Kasumi-1 (cell line): ENCODE measurements at places on chromosomes 4 and X.

GRCh38 chr4:22391551-22391950 lies 124.3 kb downstream of the ADGRA3 start:
- no peak for DNase-seq

DNA sequence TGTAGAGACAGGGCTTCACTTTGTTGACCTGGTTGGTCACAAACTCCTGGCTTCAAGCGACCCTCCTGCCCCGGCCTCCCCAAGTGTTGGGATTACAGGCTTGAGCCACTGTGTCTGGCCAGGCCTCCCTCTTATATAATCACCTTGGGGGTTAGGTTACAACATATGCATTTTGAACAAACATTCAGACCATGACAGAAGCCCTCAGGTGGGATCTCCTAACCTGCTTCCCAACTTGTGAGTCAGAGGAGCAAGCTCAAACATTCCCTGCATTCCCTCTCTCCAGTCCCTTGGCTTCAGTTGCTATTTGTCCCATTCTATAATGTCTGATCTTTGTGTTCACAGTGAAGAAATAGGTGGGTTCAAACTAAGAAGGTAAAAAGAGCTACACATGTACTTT lies 76.5 kb upstream of the NRK start:
- no peak for DNase-seq

DNA sequence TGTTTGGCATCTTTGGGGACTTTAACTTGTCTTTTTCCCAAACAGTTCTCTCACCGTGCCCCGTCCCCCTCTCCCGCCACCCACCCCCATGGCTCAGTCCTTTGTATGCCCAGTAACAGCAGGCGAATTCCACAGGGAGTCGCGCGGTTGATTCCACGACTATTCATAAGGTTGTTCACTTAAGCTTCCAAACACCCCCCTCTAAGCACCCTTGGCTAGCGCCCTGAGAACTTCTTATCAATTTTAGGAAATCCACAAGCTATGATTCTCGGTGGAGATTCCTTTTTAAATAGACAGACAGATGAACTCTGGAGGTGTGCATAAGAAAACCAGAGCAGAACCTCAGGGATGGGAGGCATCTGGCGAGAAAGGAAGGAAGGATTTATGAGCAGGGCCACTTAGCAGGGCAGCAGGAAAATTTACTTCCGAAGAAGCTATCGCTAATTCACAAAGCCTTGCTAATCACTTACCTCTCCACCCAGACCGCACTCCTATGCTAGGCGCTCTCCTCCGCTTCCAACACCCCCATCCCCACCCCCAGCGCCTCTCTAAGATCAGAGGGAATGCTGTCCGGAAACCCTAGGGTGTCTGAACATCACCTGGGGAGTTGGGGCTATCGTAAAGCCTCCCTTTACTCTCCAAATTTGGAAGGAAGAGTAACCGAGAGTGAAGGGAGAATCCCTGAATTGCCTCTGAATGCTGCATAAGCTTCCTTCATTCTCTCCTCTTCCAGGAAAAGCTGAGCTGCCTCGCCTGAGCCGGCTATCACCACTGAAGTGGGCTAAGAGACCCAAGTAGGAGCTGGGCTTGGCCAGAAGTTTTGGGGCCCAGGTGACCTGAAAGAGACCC lies 1.7 kb downstream of the UNC5C start:
- no peak for DNase-seq

GRCh38 chr4:14452764-14453163 lies 549.5 kb upstream of the CPEB2 start:
- DNase-seq, result no peak

GRCh38 chr4:13635286-13635799 lies 7.8 kb upstream of the BOD1L1 start:
- no peak for DNase-seq

- no peak for DNase-seq
Measured at GRCh38 chr4:11529625-11530201, 101.0 kb upstream of the HS3ST1 start.

DNA sequence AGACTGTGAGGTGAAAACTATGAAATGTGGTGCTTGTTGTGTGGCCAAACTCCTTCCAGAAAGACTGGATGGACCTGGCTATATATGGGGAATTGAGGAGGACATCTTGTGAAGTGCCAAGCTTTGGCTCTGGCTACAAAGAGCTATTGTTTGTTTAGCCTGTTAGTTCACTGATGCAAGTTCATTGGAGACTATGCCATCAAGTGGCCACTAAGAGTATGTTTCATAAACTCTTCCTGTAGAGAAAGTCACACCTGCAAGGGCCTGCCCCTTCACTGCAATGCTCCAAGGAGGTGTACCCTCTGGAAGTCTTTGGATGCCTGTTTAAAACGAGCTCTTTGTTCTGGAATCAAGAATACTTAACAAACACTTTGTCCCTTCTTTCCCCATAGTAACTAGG lies 382.0 kb downstream of the GABRG1 start:
- no peak for DNase-seq

GRCh38 chr4:153623491-153623890 lies 60.6 kb upstream of the TLR2 start:
- no peak for DNase-seq

DNA sequence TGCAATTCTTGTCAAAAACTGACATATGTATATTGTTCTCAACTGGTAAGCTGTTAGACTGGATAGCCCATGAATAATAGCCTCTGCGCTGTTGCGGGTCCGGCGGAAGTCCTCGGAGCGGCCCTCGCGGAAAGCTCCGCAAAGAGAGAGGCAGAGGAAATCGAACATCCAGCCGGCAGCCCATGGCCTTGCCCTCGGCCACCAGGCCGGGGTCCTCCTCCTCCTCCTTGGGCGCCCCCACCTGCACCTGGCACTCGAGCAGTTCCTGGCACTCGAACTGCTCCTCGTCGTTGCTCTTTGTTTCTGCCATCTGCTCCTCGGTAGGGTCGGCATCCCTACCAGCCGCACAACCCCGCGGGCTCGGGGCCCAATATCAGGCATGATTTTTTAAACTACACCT lies 1176.3 kb downstream of the PCDH18 start:
- DNase-seq, result no peak

GRCh38 chr4:3690551-3691152 lies 75.5 kb upstream of the ADRA2C start:
- no peak for DNase-seq

GRCh38 chrX:119816300-119816699 lies 24.9 kb upstream of the RPL39 start:
- DNase-seq, result no peak

- no peak for DNase-seq
Measured at GRCh38 chr4:148955564-148956297, 513.5 kb upstream of the NR3C2 start.

- no peak for DNase-seq
Measured at GRCh38 chr4:142579443-142579842, 266.7 kb downstream of the INPP4B start.

GRCh38 chr4:31896349-31896748 lies 1176.2 kb downstream of the PCDH7 start:
- DNase-seq, result no peak

DNA sequence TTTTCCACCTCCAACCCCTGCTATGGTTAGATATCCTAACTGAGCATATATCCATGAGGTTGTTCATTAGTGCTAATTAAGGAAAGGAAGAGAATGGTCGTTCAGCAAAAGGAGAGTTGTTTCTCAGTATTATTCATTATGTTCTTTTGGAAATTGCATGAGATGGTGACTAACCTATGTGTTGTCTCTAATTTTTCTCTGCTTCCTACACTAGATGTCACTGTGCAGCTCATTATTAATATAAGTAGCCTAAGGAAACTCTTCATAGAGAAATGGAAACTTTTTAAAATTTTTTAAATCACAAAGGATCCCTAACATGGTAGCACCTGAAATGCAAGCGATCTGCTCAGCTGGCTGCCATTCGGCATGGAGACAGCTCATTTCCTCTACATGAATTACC lies 67.7 kb upstream of the FAM9A start:
- peak; percentile 21 for DNase-seq

GRCh38 chr4:83247415-83248357 lies 36.9 kb downstream of the COQ2 start:
- DNase-seq, result no peak

GRCh38 chr4:10015140-10015753 lies 6.0 kb downstream of the SLC2A9 start:
- peak; percentile 64 for DNase-seq

DNA sequence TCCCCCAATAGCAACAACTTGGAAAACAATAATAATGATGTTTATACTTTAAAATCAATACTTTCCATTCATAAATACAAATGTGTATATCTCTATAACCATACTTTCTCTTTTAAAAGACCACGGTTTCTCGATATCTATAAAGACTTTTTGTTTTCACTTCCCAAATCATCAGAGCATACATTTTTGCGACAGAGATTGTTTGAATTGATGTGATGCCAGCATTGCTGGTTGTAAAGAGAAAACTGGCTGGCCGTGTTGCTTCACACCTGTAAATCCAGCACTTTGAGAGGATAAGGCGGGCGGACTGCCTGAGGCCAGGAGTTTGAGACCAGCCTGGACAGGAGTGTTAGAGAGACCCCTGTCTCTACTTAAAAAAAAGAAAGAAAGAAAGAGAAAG lies 77.6 kb upstream of the ZNF518B start:
- no peak for DNase-seq

DNA sequence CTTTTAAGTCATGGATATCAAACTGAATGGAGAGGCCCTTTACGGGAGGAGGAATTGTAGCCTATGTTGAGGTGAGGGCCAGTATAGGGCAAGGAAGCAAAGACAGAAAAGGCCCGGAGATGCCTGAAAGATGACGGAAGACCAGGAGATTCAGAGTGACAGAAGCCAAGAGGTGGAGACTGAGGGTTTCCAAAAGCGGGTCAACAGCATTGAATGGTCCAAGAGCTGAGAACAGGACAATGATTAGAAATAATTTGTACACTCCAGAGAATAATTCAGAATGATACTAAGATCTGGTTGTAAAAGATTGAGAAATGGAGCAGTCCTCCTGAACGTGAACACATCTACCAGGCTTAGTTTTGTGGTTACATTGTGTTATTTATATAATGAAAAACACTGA lies 45.5 kb upstream of the ZNF518B start:
- no peak for DNase-seq

DNA sequence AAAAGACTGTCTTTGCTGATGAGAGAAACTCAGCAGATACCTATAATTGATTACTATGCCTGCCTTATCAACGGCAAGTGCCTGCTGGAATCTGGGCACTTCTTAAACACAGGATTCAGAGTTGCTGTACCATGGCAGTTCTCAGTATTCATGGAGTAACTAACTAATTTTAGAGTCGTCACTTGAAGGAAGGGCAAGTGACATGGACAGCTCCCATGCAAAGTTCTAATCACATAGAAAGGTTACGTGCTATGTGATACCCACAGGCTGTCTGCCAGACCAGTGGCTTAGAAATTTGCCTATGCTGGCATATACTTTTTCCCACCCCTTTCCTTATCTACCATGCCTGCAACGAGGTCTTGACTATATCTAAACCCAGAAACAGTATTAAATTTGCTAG lies 931.1 kb upstream of the TENM3 start:
- no peak for DNase-seq

- no peak for DNase-seq
Measured at GRCh38 chr4:158397781-158398180, 123.9 kb upstream of the RXFP1 start.

DNA sequence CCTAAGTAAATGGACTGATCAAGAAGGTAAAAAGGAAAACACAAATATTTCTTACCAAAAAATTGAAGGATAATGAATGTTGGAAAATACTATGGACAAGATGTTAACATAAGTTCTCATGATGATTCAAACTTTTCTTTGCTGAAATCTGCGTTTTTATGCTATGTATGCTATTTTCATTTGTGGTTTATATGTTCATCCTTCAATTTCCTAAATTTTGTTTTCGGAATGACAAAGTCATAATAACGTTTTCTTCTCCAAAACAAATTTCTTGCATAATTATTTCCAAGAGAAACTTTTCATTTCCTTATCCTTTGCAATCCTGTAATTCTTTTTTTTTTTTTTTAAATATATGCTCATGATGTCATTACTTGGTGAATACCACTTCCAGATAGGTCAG lies 7.8 kb downstream of the PF4V1 start:
- no peak for DNase-seq

GRCh38 chrX:105738162-105738561 lies 84.2 kb upstream of the NRK start:
- no peak for DNase-seq

GRCh38 chrX:87873347-87873941 lies 355.8 kb downstream of the KLHL4 start:
- no peak for DNase-seq

DNA sequence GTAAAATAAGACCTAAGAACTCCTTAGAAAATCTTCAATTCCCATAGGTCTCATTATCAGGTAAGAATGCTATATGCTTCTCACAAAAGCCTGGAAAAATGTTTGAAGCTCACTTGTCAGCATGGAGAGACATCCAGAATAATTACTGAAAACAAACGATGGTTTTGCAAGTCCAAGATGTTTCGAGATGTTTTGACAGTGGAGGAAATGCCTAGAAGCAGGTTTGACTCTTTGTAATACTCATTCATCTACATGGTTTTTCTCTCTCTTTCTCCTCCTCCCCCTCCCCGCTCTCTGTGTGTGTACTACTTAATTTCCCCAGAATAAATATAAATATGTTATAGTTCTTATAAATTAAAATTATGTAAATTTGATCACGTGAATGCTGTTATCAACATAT lies 131.9 kb upstream of the NR3C2 start:
- no peak for DNase-seq

DNA sequence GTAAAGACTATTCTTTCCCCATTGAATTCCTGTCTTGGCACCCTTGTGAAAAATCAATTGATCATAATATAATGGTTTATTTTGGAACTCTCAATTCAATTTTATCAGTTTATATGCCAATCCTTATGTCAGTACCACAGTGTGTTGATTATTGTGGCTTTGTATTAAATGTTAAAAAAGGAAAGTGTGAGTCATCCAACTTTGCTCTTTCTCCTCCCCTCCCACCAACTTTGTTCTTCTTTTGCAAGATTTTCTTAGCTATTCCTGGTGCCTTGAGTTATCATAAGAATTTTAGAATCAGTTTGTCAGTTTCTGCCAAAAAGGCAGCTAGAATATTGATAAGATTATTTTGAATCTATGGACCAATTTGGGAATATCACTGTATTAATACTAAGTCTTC lies 11.2 kb upstream of the RNF175 start:
- peak; percentile 46 for DNase-seq

DNA sequence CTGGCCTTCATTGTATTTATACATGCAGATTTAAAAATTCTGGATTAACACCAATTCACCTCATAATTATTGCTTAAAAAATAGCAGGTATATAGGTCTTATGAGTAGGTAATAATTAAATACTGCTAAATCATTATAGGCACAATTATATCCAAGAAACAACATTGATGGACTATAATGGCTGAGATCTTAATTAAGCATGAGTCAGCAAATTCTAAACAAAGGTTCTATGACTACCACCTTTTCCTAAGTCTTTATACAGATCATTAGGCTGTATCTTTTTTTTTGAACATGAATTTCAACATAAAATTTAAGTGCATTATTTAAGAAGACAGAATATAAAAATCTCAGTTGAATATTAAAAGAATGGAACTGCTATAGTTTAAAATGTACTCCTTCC lies 1678.7 kb upstream of the PCDH10 start:
- no peak for DNase-seq

GRCh38 chrX:135345107-135345589 lies 35.9 kb downstream of the ETDC start:
- DNase-seq, result peak; percentile 21
